SJSA1 (cell line): ENCODE measurements at places on chromosomes 3 and 15. TPM values are rescaled to one million over a fixed set of nuclear protein-coding genes. Genes with fewer than 3 reads are reported as not detected.

DNA sequence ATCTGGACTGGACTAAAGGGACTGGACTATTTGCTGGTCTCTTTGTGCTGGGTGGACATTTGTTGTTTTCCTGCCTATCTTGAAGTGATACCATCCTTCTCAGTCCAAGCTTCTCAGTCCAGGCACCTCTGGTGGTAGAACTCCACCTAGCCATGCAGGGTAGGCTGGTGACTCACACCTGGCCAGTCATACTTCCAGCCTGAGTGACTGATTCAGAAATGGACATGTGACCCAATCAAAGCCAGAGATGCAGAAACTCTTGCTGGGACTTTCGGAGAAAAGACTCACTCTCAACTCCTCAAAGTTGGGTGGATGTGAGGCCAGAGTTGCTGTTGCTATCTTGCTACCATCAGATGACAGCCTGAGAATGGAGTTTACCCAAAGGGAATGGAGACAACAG lies 5.6 kb upstream of the ASB14 start:
- H3K36me3 ChIP-seq = no peaks in the 10 kb centered on the region
- DNase-seq = no peak
- H3K27me3 ChIP-seq = no peaks in the 10 kb centered on the region

DNA sequence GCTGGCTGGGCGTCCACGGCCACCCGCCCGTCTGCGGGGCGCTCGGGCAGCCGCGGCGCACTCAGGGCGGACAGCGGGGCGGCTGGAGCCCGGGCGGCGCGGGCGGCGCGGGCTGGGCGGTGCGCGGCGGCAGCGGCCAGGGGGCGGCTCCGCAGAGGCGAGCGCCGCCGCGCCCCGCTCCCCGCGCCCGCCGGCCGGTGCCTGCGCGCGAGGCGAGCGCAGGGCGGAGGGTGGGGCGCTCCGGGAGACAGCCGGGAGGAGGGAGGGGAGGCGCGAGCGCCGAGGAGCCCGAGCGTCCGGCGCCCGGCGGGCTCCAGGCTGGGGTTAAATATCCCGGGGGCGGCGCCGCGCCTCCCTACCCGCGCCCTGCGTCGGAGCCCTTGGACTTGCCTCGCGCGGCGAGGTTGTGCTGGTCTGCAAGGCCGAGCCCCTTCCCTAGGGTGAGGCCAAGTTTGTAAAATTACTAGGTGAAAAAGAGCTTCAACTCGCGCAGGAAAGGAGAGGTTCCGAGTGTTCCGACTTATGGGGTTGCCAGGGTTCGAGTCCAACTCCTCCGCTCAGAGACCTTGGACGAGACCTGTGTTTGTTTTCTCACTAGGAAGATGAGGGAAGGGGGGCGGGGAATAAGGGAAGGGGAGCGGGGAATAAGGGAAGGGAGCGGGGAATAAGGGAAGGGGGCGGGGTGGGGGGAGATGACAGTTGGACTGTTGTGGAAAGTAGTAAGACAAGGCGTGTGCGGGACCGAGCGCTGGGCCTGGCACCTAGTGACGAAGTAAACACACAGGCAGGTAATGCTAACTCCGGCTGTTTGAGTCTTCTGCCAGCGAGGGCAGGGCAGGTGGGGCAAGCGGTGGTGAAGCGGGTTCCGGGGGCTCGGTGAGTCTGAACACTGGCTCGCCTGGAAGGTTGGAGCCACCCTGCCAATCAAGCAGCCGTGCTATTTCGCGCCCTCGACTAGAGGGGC lies at the start of gene TNFAIP8L3:
Gene TNFAIP8L3 (minus strand): TSS at position 301 of the 964 bp plus-strand sequence. CDS start 311 bp downstream, outside the sequence.
- H3K27me3 ChIP-seq = peaks cover 50% of the 10 kb centered on the region
- H3K27ac ChIP-seq = no peak within 1 kb of the TSS
- no peaks in the 10 kb centered on the region for H3K36me3 ChIP-seq

DNA sequence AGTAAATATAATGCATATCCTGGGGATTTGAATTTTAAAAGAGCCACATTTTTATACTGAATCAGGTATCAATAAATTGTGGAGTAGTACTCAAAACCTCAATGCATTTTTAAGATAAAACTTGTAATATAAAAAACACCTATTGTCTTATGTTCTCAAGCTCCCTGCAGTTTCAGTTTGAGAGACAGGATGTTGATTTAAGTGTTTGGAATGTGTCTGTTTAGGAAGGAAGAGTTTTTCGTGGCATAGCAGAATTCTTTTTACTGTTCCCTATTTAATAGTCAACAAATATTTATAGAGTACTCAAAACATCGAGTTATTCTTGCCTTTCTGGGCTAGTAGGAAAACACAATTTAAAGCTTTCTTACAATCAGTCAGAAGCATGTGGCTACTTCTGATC lies 146.1 kb upstream of the BCHE start:
- no peaks in the 10 kb centered on the region for H3K36me3 ChIP-seq
- no peaks in the 10 kb centered on the region for H3K4me1 ChIP-seq

GRCh38 chr3:59658274-59658673 lies 608.4 kb upstream of the CFAP20DC start:
- H3K27ac ChIP-seq = no peak overlapping the region
- H3K36me3 ChIP-seq = no peaks in the 10 kb centered on the region

DNA sequence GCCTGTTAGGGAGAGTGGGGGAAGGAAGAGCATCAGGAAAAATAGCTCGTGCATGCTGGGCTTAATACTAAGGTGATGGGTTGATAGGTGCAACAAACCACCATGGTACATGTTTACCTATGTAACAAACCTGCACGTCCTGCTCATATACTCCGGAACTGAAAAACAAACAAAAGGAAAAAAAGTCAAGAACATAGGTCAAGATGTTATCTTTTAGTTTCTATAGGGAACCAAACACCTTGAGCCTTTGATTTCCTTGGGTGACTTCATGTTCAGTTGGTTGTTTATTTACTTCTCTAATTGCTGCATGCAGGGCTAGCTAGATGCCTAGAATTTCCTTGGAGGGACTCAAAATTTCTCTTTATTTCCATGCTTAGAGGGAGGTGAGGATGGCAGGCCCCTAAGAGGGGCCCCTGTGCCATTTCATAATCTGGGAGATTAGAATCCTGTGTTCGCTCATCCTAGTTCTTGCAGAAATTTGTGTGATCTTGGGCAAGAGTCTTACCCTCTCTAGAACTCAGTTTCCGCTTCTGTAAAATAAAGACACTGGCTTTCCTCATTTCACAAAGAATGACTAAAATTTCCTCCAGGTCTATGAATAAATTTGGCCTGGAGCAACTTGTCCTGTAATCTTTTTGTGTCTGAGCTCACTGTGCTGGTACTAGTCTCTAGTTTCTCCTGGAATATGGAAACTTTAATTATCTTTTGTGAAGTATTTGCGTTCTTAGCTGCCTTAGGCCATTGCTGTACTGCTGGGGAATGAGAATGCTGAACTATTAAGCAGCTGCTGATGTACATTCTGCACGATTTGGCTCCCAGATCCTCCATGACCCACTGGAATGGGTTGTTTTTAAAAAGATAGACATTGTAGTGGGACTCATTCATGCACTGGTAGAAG lies 457.5 kb downstream of the EDEM1 start:
- no peak overlapping the region for H3K27ac ChIP-seq
- no peak overlapping the region for H3K4me3 ChIP-seq
- no peaks in the 10 kb centered on the region for H3K27me3 ChIP-seq
- H3K4me1 ChIP-seq = no peaks in the 10 kb centered on the region
- H3K36me3 ChIP-seq = no peaks in the 10 kb centered on the region

GRCh38 chr3:8499181-8499611 lies 2.4 kb upstream of the LMCD1 start:
- H3K36me3 ChIP-seq = no peaks in the 10 kb centered on the region
- H3K4me3 ChIP-seq = no peak overlapping the region
- H3K27me3 ChIP-seq = no peaks in the 10 kb centered on the region
- H3K4me1 ChIP-seq = peaks cover 40% of the 10 kb centered on the region
- peak; percentile 37 for DNase-seq

DNA sequence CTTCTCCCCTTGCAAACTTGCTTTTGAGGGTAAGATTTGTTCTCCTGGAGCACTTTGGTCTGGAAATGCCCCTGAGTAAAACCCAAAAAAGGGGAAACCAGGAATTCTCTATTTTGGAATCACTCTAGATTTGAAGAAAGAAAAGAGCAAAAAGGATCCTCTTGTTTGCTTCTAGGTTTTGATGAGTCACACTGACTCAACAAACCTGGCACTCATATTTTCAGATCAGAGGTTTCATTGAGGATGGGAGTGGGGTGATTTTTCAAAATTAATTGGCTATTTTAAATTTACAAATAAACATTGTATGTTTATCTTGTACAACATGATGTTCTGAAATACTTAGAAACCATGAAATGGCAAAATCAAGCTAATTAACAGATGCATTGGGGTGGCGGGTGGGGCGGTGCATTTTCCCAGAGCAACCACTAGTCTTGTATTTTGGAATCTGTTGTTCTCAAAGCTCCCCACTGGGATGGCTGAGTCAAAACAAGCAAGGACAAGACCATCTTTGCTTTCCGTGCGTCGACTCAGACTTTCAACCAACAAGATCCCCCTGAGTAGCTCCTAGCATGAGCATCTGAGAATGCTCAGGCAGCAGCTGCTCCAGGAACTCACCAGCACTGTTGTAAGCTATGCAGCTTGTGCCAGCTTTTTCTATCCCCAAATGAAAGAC lies 451.4 kb downstream of the WDR72 start:
- no peaks in the 10 kb centered on the region for H3K27me3 ChIP-seq
- no peaks in the 10 kb centered on the region for H3K36me3 ChIP-seq
- H3K4me3 ChIP-seq = no peak overlapping the region

DNA sequence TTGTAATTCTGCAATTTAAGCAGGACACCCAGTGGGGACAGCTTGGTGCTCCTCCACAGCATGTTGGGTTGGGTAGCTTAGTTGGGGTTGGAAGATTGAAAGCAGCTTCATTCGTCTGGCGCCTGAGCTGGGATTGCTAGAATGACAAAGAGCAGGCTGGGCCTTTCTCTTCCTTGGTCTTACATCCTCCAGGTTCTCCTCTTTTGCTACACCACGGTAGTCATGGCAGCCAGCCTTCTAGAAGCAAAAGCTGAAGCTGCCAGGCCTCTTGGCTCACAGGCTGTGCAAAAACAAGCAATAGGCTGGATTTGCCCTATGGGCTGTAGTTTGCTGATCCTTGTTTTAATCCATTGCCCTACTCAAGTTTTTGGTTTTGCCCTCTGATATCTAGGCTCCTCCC lies 3.2 kb upstream of the ANXA2 start:
- H3K4me1 ChIP-seq = peaks cover 52% of the 10 kb centered on the region
- H3K27me3 ChIP-seq = no peaks in the 10 kb centered on the region
- no peak overlapping the region for H3K4me3 ChIP-seq
- H3K27ac ChIP-seq = peak overlapping the region; percentile 99; the same call in 1 of the 2 replicates
- DNase-seq = no peak

DNA sequence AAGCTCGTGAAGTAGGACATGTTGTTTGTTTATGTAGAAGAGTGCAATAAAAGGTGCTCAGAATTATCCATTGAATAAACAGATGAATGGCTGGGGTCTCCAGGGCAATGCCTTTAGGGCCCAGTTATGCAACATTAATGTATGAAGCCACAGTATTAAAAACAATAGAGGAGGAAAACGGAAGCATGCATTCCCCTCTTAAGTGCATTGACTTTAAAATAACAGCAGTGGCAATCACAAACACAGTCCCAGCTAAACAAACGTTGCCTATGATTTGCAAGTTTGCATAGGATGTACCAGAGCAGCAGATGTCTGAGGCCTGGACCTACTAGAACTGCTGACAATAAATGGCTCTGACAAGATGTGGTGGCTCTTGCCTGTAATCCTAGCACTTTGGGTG lies 60.6 kb upstream of the GCNT3 start:
- peak; percentile 14 for DNase-seq
- H3K27me3 ChIP-seq = no peaks in the 10 kb centered on the region
- no peak overlapping the region for H3K4me3 ChIP-seq
- peaks cover 33% of the 10 kb centered on the region for H3K4me1 ChIP-seq

- no peak overlapping the region for H3K4me3 ChIP-seq
- peaks cover 67% of the 10 kb centered on the region for H3K36me3 ChIP-seq
- H3K27me3 ChIP-seq = no peaks in the 10 kb centered on the region
- H3K27ac ChIP-seq = no peak overlapping the region
- no peaks in the 10 kb centered on the region for H3K4me1 ChIP-seq
- no peak for DNase-seq
These were observed 49.7 kb downstream of the ETV5 start for GRCh38 chr3:186059192-186059591.

DNA sequence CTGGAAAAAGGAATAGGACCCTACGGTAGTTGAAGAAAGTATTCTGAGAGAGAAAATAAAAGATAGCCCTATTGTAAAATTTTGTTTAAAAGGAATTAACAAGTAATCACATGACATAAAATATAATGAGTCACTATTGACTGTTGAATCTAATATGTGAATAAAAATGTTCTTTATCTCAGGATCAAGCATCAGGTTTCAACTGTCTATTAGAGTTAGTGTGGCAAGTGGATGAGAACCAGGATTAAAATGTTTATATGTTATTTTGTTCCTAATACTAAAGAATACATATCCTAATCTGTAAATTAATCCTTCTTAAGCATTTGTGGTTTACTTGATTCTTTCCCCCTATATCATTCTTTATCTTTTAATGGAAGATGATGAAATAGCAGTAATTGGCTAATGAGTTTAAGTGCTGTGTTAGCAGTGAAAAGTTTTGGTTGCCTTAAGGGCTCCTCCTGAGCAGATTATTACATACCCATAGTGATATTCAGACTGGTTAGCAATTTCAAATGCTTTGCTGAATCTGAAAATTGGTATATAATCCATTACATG lies 101.8 kb upstream of the BCHE start:
- H3K4me1 ChIP-seq = no peaks in the 10 kb centered on the region
- H3K27ac ChIP-seq = no peak overlapping the region
- H3K27me3 ChIP-seq = no peaks in the 10 kb centered on the region
- H3K36me3 ChIP-seq = no peaks in the 10 kb centered on the region
- DNase-seq = no peak
- no peak overlapping the region for H3K4me3 ChIP-seq

DNA sequence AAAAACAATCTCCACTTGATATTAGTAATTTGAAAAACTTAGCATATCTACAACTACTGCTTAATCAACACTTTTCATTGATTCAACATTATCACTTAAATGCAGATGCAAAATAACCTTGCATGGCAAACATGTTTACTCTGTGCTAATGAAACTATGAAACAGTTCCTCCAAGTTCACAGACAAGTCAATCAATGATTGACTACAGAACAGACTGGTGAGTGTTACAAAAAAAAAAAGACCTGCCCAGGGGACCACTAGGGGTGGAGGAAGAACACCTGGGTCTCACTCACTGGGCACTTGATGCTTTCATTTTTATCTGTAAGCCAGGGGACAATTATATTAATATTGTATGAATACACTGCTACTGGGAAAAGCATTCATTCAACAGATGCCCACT lies 4.3 kb upstream of the NR2C2 start:
- no peak overlapping the region for H3K27ac ChIP-seq
- H3K4me3 ChIP-seq = no peak overlapping the region
- peaks cover 6% of the 10 kb centered on the region for H3K4me1 ChIP-seq
- no peak for DNase-seq

Gene UBAP1L
- 0.38 and 0.87 TPM in 2 replicates for total RNA-seq

Gene EPHB1
- not detected in 2 replicates for total RNA-seq

Gene FANCD2
- 30.0 and 36.7 TPM in 2 replicates for total RNA-seq

Gene PGBD4
- 1.5 and 2.5 TPM in 2 replicates for total RNA-seq

Gene XCR1
- total RNA-seq = not detected in 2 replicates

Gene IGDCC3
- not detected in 2 replicates for total RNA-seq

Gene PROK2
- not detected in 2 replicates for total RNA-seq
